ENCODE measurements at places on chromosomes 6 and 20.

DNA sequence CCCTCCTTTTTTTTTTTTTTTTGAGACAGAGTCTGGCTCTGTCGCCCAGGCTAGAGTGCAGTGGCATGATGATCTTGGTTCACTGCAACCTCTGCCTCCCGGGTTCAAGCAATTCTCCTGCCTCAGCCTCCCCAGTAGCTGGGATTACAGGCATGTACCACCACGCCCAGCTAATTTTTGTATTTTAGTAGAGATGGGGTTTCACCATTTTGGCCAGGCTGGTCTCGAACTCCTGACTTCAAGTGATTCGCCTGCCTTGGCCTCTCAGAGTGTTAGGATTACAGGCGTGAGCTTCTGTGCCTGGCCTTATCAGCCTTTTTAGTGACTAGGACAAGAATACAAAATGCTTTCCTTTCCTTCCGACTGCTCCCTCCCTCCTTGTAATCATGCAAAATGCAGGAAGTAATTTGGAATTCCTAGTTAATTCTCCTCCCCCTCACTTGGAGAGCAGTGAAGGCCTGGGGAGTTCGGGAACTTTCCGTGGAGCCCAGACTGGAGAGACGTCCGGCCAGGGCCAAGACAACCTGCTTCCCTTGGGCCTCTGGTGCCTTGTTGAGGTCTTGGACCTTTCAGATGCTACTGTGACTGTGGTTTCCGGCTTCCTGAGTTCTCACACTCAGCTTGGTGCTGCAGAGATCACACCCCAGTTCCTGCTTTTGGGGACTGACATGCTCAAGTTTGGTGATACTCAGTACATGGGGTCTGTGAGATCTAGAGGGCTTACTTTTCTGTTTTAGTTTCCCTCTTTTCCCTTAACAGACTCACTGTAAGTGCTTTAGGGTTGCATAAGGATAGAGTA is 3.9 kb upstream of the PHF20 start:
- DNase-seq: no peak

DNA sequence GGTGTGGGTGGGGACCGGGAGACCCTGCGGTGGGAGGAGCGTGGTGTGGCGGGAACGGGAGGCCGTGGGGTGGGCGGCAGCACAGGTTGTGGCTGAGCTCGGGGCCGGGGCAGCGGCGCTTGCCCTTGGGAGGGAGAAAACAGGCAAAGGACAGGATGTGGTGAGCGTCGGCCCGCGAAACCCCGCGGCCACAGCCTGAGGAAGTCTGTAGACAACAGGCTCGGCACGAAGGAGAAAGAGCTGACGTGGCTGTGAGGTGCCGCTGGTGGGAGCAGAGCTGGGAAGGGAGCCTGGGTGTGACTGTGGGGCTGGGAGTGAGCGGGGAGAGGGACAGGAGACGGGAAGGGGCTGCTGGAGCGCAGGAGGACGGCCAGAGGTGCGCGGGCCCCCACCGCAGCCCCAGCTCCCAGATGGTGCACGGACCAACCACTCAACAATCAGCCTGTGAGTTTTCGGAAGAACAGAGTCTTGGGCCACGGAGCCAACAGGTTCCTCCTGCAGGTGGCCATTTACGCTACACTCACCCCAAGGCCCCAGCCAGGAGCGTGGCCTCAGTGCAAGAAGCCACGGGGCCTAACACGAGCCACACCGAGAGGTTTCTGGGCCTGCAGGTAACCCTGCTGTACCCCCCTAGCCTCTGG is 202.8 kb downstream of the DLL1 start:
- DNase-seq: no peak

- no peak for DNase-seq
Observed at GRCh38 chr6:161242779-161243693, 30.8 kb downstream of the AGPAT4 start.

- no peak for DNase-seq
Observed at GRCh38 chr20:57686931-57687652, 22.7 kb downstream of the PMEPA1 start.

GRCh38 chr20:21505810-21506530 is 7.9 kb downstream of the NKX2-2 start:
- DNase-seq: no peak

GRCh38 chr6:81475646-81476045 is 276.8 kb downstream of the TENT5A start:
- no peak for DNase-seq

DNA sequence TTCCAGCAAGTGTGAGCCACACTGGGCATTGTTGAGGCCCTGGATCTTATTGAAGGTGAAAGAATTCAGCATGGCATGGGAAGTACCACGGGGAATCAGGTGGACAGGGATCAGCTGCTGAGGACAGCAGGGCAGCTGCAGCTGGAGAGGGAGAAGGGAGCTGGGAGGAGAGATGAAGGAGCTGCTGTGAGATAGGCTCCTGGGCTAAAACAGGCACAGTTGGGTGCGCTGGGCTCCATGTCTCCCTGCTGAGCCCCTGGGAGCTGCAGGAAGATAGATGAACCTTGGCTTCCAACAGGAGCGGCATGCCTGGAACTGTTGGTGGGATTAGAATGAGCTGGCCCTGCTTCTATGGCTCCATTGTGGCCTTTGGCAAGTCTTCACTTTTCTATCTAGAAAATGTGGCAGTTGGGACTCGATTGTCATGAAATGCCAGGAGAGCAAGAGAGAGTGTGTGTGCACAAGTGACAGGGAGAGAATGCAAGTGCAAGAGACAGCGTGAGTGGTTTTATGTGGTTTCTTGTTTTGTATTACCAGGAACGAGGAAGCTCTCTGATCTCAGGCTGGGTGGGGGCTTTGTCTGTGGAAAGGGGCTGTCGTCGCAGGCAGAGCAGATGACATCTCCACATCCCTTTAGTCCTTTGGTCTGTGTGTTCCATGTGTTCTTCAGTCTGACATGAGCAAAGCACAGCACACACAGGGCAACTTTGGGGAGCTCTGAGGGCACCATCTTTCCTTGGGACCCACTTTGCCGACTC is 20.4 kb downstream of the SNPH start:
- DNase-seq: no peak

DNA sequence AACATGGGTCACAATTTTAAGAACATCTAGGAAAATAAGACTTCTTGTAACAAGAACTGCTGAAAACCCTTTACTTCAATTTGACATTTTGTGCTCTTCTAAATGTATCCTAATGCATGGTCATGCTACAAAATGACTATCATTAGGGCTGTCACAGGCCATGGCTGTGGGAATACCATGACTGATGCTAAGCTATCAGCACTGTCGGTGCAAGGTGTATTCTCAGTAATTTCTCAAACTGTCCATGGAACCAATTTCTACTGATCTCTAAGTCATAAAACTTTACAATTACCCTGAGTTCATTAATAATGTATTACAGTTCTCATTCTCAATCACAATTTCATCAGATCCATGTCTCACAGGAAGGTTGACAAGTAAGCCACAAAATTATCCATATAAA is 625.3 kb downstream of the EYS start:
- no peak for DNase-seq

GRCh38 chr6:139962654-139963347 is 588.4 kb upstream of the CITED2 start:
- no peak for DNase-seq

- DNase-seq: no peak
Observed at GRCh38 chr6:102223942-102224341, 830.4 kb downstream of the GRIK2 start.

- no peak for DNase-seq
Observed at GRCh38 chr6:4320860-4321259, 185.5 kb upstream of the ECI2 start.

- no peak for DNase-seq
Observed at GRCh38 chr6:124054034-124054433, 250.4 kb downstream of the NKAIN2 start.

GRCh38 chr6:33742092-33742491 is 4.6 kb downstream of the IP6K3 start:
- no peak for DNase-seq

DNA sequence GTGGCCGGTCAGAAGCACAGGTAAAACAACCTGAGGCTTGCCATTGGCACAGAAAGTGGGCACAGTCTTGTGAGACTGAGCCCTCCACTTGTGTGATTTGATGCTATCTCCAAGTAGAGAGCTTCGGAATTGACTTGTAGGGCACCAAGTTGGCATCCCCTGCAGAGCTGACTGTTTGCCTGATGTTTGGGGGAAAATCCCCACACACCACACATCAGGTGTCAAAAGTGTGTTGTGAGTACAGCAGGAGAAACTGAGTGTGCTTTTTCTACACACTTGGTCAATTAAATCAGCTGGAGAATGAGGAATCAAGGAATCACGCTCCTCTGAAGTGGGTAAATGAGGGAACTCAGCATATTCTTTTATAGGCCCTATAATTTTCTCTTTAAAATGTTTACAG is 989 bp downstream of the SERINC3 start:
- no peak for DNase-seq

GRCh38 chr6:90214966-90215365 is 81.7 kb downstream of the BACH2 start:
- DNase-seq: no peak

- DNase-seq: no peak
Observed at GRCh38 chr6:116472706-116473105, 11.5 kb downstream of the CALHM6 start.

GRCh38 chr20:16005021-16005914 is 568.0 kb downstream of the KIF16B start:
- no peak for DNase-seq

GRCh38 chr20:20897145-20897544 is 184.7 kb upstream of the RALGAPA2 start:
- no peak for DNase-seq

DNA sequence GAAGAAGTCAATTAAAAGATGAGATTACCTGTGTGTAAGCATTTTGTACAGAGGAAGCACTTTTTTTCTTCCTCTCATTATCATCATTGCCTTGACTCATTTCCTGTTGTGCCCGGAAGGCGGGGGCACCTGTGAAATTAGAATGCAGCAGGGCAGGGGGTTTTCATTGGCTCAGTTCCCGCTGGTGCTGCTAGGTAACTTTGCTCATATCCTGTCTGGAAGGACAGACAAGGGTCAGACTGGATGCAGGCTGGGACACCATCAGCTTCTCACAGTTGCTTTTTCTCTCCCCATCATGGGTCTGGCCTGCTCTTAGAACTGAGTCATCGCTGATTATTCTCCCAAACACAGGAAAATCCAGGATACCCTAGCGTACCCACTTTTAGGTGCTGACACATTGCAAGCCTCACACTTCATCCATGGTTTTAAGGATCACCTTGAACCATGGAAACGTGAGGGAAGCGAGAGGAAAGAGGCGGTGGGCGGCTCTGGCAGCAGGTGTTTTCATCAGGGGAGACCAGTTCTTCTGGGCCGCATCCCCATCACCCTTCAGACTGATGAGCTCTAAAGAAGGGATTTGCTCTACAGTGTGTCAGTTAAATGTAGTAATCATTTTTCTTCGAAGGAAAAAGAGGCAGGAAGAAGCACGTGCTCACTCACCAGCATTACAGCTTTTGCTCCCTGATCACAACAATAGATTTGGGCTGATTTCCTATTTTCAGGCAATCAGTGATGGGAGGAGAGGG is 195.7 kb upstream of the SASH1 start:
- DNase-seq: peak; percentile 26

GRCh38 chr6:142822842-142823241 is 122.1 kb downstream of the HIVEP2 start:
- DNase-seq: no peak

GRCh38 chr6:167668019-167668753 is 158.5 kb upstream of the AFDN start:
- DNase-seq: no peak

DNA sequence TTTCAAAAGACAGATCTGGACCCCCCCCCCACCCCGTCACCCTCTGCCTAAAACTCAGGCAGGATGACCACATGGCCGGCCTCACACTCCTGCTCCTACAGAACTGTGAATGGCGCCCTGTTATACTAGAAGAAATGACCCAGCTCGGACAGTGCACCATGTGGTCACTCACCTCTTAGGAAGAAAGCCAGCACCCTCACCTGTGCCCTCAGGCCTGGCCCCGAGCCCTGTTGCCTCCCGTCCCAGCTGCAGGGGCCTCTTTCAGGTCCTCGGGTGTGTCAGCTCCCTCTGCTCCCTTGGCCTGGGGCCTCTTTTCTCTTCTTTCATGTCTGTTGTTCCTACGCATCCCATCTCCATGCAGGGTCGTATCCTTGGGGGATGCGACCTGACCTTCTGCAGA is 23.7 kb downstream of the OSBPL2 start:
- DNase-seq: no peak

DNA sequence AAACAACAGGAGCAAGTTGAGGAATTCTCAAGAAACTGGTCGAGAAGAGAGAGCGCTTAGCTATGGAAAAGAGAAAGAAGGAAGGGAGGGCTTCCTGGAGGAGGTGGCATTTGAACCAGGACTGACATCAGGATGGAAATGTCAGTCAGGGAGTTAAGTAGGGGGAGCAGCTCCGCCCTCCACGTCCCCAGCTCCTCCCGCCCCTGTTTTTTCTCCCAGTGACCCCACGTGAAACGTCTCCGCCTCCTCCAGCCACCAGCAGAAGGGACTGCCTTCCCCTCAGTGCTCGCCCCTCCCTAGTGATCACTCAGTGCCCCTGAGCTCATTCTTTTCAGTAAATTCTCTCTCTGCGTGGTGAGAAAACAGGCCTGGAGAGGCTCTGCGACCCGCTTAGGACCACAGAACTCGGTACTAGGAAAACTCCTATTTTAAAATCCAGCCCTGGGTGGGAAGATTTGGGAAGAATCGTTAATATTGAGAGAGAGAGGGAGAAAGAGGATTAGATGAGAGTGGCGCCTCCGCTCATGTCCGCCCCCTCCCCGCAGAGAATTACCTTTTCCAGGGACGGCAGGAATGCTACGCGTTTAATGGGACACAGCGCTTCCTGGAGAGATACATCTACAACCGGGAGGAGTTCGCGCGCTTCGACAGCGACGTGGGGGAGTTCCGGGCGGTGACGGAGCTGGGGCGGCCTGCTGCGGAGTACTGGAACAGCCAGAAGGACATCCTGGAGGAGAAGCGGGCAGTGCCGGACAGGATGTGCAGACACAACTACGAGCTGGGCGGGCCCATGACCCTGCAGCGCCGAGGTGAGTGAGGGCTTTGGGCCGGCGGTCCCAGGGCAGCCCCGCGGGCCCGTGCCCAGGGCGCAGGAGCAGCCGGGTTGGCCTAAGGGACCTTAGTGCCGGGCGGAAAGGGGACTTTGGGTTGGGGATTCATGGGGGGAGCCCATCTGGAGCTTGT is 4.6 kb downstream of the HLA-DPB1 start:
- DNase-seq: no peak

DNA sequence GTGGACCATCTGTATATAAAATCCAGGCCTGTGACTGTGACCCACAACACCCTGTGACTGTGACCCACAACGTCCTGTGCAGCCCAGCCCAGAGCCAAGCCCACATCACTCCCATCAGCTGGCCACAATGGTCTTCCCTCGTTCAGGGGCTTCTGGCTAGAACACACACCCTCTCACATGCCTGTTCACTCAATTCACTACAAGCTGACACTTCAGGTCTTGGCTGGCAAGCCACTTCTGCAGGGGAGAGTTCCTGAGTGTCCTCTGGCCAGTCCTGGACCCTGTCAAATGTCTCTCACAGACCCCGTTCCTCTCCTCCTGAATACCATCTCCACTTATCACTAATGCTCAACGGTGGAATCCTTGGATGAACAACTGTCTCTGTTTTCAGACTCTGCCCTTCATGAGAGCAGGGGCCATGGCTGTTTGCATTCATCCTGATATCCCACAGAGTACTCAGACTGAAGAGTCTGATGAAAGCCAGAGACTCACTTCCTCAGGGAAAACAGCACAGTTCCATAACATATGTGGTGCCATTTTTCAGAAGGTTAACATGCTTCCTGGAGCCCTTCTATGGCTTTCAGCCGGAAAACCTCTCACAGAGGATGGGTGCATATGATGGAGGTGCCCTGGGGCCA is 56.0 kb downstream of the MYH7B start:
- DNase-seq: no peak
